ENCODE measurements at places on chromosomes 7 and 10.

DNA sequence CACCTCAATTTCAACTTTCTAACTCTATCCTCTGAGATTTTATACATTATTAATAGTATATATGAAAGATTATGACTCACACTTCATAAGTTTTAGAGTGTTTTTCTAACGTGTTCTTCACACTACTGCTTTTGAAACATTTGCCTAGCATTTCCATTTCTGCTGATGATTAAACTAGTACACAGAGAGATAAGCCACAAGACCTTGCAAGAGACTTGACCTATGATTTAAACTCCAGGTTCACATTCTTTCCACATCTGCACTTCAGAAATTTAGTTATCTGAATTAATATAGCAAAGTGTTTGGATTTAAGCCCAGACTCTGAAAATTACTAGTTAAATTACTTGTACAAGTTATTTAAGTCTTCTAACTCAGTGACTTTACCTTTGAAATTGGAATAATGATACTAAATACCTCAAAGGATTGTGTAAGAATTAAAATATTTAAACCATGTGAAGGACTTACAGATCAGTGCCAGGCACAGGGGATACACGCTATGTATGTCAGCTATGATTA lies 66.6 kb downstream of the PCLO start:
- no peak for DNase-seq

- no peak for DNase-seq
These were observed 161.8 kb downstream of the MGMT start for GRCh38 chr10:129628823-129629222.

GRCh38 chr7:17009007-17009719 lies 127.4 kb upstream of the AGR3 start:
- no peak for DNase-seq

DNA sequence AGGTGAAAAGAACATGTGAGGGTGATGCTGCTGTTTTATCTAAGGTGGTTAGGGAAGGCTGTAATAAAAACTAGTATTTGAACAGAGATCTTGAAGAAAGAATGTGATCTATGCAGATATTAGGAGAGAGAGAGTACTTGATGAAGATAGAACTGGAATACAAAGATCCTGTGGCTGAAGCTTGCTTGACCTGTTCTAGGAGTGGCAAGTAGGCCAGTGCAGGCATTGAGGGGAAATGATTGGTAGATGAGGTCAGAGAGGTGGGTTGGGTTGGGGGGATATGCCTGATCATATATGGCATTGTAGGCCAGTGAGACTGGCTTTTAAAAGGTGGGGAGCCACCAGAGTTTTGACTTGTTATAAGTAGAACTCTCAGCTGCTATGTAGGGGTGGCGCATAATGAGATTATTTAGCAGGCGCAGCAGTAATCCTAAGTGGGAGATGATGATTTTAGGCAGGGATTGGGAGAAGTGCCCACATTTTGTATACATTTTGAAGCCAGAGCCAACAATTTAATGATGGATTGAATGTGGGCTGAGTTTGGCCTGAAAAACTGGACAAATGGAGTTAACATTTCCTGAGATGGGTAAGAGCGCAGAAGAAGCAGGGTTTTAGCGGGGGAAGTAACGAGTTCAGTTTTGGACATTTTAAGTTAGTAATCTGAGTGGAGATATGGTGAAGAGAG lies 8.2 kb downstream of the CCSER2 start:
- DNase-seq = no peak

GRCh38 chr10:109969760-109970346 lies 37.9 kb upstream of the ADD3 start:
- DNase-seq = no peak

DNA sequence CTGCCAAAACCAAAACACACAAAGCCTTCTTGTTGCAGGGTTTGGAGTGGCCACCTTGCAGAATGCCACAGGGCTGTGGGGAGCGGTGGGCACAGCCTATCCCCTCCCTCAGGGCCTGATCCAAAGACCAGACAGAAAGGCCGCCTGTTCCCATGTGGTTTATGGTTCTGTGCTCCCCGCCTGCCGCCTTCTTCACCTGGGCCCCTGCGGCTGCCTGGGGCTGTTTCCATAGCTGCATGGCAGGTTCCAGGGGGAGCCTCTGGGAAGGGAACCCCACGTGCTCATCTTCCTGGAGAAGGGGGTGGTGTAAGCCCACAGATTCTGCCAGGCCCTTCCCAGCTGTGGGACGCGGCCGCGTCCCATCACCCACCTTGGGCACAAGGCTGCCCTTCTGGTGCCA lies 70.7 kb upstream of the EZH2 start:
- no peak for DNase-seq

DNA sequence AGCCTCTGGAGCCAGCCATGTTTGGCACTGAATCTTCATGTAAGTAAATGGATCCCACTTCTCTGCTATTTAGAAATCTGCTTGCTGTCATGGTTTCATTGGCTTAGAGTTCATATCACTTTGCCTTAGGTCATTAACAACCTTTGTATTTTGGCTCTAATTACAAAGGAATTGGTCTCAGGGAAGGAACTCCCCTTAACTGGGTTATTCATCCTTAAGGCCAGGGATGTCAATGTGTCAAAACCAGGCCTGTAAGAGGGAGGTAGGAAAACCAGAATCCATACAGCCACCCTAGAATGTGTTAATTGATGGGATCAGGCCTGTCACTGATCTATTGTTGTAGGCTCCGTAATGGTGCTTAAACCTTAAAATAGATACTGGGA lies 67.3 kb downstream of the ST7 start:
- no peak for DNase-seq

- DNase-seq = no peak
These were observed 268.6 kb downstream of the HGF start for GRCh38 chr7:81501220-81501619.

GRCh38 chr10:103652599-103653281 lies 159.2 kb downstream of the NEURL1 start:
- no peak for DNase-seq

DNA sequence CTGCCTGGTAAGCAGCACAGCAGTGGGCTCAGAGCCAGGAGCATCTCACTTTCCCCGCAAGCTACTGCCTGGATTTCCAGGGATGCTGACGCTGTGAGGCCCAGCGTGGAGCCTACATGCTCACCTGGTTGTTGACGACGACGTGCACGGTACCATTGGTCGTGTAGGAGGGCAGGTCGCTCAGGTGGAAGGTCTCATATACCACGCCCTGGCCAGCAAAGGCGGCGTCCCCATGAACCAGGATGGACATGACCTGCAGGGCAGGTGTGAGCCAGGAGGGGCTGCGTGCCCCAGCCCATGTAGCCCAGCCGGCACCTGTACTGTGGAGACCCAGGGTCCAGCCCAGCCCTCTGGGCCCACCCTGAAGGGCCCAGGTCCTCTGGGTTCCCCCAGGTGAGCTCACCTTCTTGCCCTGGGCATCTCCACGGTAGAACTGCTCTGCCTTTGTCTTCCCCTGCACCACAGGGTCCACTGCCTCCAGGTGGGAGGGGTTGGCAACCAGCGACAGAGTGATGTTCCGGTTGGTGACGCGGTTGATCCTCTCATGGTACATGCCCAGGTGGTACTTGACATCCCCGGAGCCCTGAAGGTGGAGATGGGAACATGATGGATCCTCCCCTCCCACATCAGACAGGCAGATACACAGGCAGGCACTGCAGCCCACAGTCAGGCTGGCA lies 15.4 kb downstream of the OGDHL start:
- no peak for DNase-seq

DNA sequence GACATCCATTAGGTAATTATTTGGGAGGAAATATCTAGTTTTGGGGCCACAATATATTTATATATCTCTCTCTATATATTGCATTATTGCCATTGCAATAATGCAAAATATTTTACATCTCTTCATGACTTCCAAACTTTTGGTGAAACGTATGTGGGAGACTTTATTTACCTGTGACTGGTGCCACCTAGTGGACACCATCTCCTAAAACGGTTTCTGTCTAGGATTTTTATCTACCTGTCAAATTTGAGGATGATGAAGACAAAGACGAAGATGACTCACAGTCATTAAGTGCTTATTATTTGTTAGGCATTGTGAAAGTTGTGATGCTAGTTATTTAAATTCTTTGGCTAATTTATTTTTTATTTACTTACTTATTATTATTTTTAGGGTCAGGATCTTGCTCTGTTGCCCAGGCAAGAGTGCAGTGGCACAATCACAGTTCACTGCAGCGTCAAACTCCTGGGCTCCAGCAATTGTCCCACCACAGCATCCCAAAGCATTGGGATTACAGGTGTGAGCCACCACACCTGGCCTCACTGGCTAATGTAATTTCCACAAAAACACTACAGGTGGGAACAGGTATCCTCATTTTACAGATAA lies 18.7 kb upstream of the CBLL1 start:
- peak; percentile 12 for DNase-seq

DNA sequence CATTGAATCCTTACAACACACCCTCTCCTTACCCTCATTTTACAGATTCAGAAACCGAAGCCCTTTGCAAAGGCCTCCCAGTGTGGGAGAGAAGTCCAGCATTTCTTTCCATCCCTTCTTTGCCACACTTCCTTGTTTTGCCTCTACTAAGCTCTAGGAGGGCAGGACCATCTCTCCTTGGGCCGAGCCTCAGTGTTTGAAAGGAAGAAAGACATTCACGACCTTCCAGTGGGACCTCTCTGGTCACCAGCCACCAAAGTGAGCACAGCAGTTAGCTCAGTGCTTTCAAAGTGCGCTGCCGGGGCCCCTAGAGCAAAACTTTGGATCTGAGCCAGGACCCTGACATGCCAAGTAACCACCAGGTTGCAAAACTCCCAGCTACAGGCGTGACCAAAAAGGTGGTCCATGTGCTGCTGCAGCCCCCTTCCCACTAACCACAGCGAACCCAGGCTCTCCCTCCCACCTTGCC lies 12.4 kb downstream of the CTBP2 start:
- no peak for DNase-seq

- no peak for DNase-seq
These were observed 732.8 kb downstream of the POM121L12 start for GRCh38 chr7:53768186-53768585.

- no peak for DNase-seq
These were observed 16.8 kb downstream of the MACC1 start for GRCh38 chr7:20200361-20200760.

DNA sequence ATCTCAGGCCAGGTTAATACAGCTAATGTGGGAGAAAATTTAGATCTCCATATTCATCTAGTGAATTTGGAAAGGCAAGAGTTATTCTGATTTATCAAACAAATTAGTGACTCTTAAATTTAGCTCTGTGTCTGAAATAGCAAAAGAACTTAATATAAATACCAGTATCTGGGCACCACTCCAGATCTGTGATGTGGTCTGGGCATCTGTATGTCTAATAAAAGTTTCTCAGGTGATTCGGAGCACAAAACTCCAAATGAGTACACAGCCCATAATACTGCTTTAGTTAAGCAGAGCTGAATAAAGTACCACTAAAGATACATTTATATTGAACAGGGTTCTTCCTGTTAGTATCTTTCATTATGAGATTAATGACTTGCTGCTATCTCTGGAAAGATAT lies 261.4 kb downstream of the BAMBI start:
- DNase-seq = no peak

GRCh38 chr10:45518741-45519140 lies 144.7 kb downstream of the ALOX5 start:
- DNase-seq = no peak

DNA sequence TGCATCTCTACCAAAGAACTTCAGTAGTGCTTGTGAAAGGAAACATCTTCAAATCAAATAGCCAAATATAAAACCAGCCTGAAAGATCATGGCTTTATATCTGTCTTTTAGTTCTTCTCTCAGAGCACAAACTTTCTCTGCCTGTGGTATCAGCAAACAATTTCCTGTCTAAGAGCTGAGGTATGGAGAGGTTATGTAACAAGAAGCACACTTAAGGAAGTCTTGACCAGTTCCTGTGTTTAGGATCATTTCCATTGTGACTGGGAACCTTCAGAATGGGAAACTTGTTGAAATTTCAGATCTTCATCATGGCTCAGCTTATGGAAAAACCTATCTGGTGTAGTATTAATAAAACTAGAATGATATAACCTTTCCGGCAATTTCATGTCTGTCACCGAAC lies 148.8 kb downstream of the MBL2 start:
- DNase-seq = no peak

DNA sequence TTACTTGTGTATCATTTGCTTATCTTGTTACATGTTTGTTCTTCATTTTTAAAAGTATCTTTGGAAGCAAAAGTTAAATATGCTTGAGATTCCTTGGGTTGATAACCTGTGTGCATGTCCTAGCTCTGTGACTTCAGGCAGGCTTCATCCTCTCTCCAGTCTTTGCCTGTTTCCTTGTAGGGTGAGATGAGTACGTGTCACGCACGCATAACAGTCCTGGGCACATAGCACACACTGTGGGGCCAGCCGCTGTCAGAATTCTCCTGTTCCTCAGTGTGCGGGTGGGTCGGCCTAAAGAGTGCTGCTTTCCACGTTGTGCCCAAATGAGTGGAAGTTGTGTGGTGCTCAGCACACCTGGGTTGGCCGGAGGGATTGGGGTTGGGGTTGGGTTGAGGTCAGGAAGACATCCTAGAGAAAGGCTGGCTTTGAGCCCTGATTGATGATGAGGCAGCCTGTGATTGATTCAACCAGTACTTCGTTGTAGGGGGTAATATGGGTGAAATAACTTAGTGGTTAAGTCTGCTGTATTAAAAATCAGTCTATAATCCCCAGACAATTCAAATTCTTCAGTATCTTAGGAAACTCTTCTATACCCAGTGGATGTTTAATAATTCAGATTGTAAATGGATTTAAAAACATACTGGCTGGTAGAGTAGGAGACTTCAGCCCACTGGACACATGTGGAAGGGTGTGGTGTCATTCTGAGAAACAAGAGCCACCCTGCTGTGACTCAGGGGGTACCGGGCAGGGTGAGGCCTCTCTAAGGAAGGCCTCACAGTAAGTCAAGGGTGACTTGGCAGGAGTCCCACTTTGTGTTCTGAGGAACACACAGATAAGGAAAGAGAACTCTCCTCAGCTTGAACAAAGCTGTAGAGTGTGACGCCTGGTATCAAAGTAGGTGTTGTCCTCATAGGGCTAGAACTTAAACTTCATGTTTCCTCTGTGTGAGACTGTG lies 54.8 kb downstream of the DAGLB start:
- DNase-seq = no peak

- no peak for DNase-seq
These were observed 31.9 kb downstream of the DUSP5 start for GRCh38 chr10:110529596-110530011.

- DNase-seq = no peak
These were observed 314.3 kb downstream of the HPSE2 start for GRCh38 chr10:98921316-98921715.

GRCh38 chr7:3559278-3559677 lies 258.2 kb downstream of the SDK1 start:
- peak; percentile 24 for DNase-seq

GRCh38 chr7:55794527-55794926 lies 68.0 kb downstream of the SEPTIN14 start:
- no peak for DNase-seq

- no peak for DNase-seq
These were observed 260.7 kb downstream of the BMPER start for GRCh38 chr7:34165927-34166550.

DNA sequence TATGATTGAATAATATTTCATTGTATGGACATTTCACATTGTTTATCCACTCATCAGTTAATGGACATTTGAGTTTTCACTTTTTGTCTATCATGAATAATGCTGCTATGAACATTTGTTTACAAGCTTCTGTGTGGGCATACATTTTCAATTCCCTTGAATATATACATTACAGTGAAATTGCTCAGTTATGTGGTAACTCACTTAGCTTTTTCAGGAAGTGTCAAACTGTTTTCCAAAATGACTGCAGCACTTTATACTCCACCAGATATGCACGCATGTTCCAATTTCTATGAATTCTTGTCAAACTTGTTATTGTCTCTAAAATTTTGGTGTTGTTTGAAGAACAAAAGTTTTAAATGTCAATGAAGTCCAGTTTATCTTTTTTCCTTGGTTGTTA lies 401.2 kb downstream of the THSD7A start:
- DNase-seq = no peak

- no peak for DNase-seq
These were observed at the start of gene DDC for GRCh38 chr7:50564640-50565558. TSS of gene DDC (minus strand) at chr7:50565405. CDS start at chr7:50544085, 21,320 bp downstream.

Measured in AG04449 (cell line).